ENCODE measurements at places on chromosomes 12 and 14. TPM values are rescaled to one million over a fixed set of nuclear protein-coding genes. Genes with fewer than 3 reads are reported as not detected.
A peak's percentile ranks its signal among the peaks of the same experiment; 100 is the strongest.

- DNase-seq: no peak
These were observed 9.8 kb downstream of the NRDE2 start for GRCh38 chr14:90321891-90322290.

- no peak for DNase-seq
These were observed 104.3 kb upstream of the CNTN1 start for GRCh38 chr12:40587970-40588369.

DNA sequence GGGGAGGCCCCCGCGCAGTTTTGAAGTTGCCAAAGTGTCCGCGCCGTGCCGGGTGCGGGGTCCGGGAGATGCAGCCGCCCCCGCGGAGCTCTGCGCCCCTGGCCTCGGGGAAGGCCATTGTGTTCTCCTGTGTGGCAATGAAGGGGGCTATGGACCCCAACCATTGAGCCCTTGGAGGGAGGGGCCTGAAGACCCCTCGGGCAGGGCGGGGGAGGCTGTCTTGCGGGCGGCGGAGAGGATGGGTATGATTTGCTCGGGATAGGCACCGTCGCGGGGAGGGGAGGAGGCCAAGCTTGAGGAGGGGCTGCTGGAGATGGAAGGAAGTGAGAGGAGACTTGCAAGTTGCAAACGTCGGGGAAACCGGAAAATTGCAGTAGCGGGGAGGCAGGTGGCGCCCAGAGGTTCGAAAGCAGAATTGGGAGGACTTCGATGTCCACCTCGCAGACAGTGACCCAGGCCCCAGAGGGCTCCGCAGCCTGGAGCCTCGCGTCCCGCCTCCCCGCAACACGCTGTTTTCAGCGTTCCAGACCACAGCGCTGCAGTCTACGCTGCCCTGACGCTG lies 25.4 kb downstream of the BCL11B start:
- no peak for DNase-seq

- peak; percentile 8 for DNase-seq
These were observed 47.8 kb downstream of the ADGRD1 start for GRCh38 chr12:131001493-131001892.

- DNase-seq: no peak
These were observed 40.3 kb downstream of the ADGRD1 start for GRCh38 chr12:130993759-130994670.

DNA sequence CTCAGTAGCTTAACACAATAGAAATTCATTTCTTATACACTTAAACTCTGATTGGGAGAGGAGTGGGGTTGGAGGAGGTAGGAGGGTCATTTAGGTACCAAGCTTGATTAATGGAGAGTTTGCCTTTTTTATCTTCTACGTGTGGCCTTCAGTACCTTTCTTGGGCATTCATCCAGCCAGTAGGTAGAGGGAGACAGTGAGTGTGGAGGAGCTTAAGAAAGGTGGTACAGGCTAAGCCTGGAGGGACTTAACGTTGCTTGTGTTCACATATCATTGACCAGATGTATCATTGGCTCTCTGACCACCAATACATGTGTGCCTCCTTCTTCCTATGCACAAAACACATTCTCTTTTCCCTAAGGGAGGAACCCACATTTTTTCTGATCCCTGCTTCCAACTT lies 232.9 kb upstream of the CRY1 start:
- no peak for DNase-seq

DNA sequence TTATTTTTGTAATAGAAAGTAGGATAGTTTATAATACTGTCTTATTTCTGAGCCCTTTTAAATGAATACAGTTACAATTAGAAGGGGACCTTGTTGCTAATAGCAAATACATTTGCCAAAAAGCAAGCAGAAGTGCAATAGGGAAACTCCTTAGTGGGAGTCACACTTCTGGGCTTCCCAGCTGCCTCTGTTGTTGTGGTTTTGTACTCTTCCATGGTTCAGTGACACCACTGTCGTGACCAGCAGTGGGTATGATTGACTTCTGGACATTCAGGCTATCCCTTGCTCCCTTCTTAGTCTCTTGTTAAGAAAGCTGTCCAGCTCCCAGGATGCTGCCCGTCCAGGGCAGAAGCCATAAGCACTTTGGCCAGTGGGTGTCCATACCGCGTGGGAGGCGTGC lies 22.6 kb downstream of the TCTN1 start:
- peak; percentile 63 for DNase-seq

- no peak for DNase-seq
These were observed 96.6 kb downstream of the CDK17 start for GRCh38 chr12:96303653-96304052.

GRCh38 chr12:117661471-117661870 lies 300.0 kb upstream of the NOS1 start:
- no peak for DNase-seq

- DNase-seq: no peak
These were observed 74.3 kb downstream of the SRGAP1 start for GRCh38 chr12:63918800-63919300.

The GLTP gene
- 42.8 TPM for total RNA-seq

The BCL2L2 gene
- total RNA-seq: 22.0 TPM

The CMA1 gene
- total RNA-seq: not detected
